ENCODE measurements at places on chromosomes 3 and 15.

DNA sequence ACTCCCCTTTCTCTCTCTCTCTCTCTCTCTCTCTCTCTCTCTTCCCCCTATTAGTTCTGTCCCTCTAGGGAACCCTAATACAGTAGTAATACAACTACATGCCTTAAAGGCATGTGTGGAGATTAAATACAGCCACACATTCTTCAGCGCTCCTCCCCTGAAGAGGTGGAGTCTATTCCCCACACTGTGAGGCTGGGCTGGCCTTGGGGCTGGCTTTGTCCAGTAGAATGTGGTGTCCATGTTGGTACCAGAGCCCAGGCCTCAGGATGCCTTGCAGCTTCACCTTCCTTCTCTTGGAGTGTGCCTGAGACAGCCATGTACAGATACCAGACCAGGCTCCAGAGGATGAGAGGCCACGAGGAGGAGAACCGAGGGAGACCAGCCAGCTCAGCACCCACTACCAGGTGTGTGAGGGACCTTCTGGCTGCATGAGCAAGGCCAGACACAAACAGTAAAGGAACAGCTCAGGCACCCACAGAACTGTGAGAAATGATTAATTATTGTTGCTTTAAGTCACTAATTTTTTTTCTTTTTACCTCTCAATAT lies 10.7 kb downstream of the SLC6A20 start:
- no peak for DNase-seq

GRCh38 chr3:53226142-53226840 lies 29.5 kb downstream of the TKT start:
- DNase-seq = no peak

DNA sequence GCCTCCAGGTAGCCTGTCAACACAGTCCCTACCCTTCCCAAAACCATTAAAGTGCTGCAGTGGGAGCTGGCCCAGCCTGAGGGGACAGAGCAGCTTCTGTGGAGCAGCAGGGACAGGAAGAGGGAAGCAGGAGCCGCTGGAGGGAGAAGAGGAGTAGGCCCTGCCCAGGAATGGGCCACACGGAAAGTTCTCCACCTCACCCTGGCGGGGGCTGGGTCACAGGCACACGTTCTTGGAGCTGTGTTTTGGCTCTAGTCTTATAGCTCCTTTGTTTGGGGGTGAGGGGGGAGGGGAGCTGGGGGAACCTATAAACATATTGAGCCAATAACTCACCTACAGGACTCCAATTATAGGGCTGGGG lies 508.6 kb downstream of the SHQ1 start:
- DNase-seq = no peak

DNA sequence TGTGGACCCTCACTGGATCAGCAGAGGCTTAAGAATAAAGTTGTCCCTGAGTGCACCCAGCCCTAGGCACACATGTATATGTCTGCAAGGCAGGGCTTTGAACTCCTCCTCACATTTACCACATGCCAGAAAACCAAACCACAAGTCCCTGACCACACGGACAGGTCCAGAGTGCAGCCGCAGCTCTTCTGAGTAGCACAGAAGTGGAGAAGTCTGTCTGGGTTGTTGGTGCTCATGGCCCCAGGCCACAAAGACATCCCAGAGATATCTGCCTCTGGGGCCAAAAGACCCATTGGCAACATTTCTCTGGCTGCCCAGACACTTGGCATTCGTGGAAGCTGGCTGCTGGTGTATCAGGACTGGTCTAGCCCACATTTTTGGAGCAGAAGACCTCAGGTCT lies 17.4 kb downstream of the SUSD5 start:
- DNase-seq = no peak

DNA sequence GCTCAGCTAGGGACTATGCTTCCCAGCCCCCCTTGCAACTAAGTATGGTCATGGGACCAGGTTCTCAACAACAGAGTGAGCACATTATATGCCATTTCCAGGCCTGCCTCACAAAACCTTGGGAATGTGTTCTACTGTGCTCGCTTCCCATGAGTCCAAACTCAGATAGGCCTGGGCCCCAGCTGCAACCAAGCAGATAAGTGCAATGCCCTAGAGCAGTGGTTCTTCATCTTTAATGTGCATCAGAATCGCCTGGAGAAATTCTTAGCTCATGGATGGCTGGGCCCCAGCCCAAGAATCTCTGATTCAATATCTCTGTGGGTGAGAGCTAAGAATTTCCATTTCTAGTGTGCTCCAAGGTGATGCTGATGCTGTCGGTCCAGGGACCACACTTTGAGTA lies 27.5 kb upstream of the TBC1D21 start:
- no peak for DNase-seq

- DNase-seq = no peak
Measured at GRCh38 chr3:85780806-85781205, 822.0 kb downstream of the CADM2 start.

DNA sequence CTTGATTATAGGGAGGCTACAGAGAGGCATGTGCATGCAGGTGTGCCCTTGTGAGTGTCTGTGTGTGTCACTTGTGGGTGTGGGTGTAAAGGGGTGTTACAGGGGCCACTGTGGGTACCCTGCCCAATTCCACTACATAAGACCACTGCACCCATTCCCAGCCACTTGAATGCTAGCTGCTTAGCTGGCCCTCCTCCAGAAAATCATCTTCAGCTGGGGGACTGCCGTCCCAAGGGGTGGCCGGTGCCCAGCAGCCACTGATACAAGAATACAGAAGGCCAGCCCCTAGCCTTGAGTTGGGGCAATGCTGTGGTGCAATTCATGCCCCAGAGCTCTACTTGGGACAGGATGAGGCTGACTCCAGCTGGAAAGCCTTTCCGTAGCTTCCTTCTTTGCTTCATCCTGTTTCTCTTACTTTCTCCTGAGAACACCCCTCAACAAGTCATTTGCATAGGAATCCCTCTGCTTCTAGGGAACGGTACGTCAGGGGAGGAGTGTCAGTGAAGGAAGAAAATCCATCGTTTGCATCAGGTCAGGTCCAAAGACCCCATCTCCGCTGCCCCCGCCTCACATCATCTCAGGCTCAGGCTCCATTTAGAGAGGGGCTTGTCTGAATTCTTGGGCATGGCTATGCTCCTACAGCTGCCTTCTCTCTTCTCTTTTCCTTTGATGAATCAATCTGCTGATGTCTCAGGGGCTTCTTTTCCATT lies 72.0 kb downstream of the SCN5A start:
- no peak for DNase-seq

GRCh38 chr3:9121366-9122001 lies 128.0 kb downstream of the SRGAP3 start:
- DNase-seq = no peak

DNA sequence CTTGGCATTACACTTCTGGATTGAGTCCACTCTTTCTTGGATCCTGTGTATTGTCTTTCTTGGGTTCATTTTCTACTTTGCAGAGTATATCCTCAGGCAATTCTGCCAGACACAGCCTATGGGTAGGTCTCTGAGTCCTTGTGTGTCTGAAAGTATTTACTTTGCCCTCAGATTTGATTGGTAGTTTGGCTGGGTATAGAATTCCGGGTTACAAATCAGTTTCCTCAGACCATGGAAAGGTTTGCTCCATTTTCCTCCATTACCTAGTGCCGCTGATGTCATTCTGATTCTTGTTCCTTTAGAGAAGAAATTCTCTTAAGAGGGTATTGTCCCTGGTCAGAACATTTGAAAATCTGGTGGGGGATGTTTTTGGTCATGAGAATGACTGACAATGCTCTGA lies 133.2 kb downstream of the NUP210 start:
- no peak for DNase-seq

DNA sequence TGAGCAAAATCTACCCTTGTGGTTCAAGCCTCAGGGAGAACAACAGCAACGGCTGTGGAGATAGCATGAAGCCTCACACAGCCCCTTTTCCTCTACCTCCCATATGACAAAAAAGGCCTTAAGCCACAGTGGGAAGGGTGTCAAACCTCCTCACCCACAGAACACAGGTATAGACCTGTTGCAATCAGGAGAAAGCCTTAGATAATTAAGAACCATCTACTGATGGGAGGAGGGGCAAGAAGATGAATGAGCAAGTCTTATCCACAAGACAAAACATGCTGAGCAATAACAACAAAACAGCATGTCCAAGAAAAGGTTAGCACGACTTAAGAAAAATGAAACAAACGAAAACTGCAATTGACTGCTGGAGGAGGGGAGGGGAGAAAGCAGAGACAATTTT lies 272.9 kb upstream of the BCHE start:
- no peak for DNase-seq

- DNase-seq = no peak
Measured at GRCh38 chr3:135449046-135449445, 516.5 kb upstream of the PPP2R3A start.

DNA sequence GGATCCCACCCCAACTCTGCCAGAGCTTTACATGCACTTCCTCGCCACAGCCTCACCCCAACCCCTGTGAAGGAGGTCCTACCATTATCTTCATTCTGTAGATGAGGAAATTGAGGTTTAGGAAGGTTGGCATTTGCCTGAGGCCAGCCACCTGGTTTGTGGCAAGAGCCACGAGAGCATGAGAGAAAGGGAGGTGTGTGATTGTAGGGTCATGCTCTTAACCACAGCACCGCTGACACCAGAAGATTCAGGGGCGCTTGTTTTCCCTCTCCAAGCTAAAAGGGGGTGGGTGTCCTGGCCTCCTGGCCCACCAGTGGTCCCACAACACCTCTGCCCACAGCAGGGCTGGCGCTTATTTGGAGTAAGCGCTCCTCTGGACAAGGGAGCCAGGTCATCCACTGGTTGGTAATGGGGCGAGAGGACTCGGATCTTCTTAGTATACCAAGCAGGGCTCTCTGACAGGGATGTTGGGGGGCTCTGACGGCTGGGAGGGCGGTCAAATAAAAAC lies 691 bp downstream of the RHCG start:
- no peak for DNase-seq

- no peak for DNase-seq
Measured at GRCh38 chr3:183142199-183142598, 20.3 kb downstream of the LAMP3 start.

- peak; percentile 72 for DNase-seq
Measured at GRCh38 chr3:18444595-18445400, 19.7 kb upstream of the SATB1 start.

Data from hepatic stellate cell (primary cell).